ENCODE measurements at places on chromosomes 1 and 21. TPM values are rescaled to one million over a fixed set of nuclear protein-coding genes. Genes with fewer than 3 reads are reported as not detected.

DNA sequence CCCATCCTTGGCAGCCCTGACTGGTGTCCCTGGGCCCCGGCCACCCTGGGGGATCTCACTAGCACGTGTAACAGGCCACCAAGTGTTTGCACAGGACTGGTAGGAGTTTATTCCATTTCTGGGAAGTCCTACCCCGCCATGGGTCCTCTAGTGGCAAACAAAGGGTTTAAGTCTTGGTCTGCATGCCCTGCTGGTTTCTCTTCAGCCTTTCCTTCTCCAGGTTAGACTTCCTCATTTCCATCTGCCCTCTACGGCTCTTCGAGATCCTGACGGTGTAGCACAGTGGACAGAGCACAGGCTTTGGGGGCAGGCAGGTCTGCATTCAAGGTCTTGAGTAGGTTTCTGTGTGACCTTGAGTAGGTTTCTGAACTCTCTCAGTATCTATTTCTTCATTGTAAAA lies 2.8 kb downstream of the AGTRAP start:
- no peak for DNase-seq
- no peaks in the 10 kb centered on the region for H3K27me3 ChIP-seq
- H3K36me3 ChIP-seq: no peaks in the 10 kb centered on the region
- peaks cover 15% of the 10 kb centered on the region for H3K4me1 ChIP-seq
- no peak overlapping the region for H3K27ac ChIP-seq
- no peak overlapping the region for H3K4me3 ChIP-seq

The PROX1 gene
- total RNA-seq: 27.4 TPM

The FAM72C gene
- total RNA-seq: 0.52 TPM

The IL12RB2 gene
- total RNA-seq: 1.3 TPM

- H3K4me3 ChIP-seq: no peak overlapping the region
- peaks cover 17% of the 10 kb centered on the region for H3K36me3 ChIP-seq
- H3K4me1 ChIP-seq: no peaks in the 10 kb centered on the region
- DNase-seq: no peak
Measured at GRCh38 chr1:30955448-30956015, 47.0 kb upstream of the SDC3 start.

The NUDT4B gene
- 42.5 TPM for total RNA-seq

The MROH7 gene
- total RNA-seq: 2.6 TPM

- H3K4me3 ChIP-seq: no peak overlapping the region
- H3K27ac ChIP-seq: peak overlapping the region; percentile 67
- no peak for DNase-seq
- H3K27me3 ChIP-seq: no peaks in the 10 kb centered on the region
- H3K36me3 ChIP-seq: peaks cover 10% of the 10 kb centered on the region
Measured at GRCh38 chr1:205619376-205619775, 12.4 kb downstream of the ELK4 start.

The EPHA10 gene
- 2.0 TPM for total RNA-seq

GRCh38 chr1:67677930-67678329 lies 7.1 kb upstream of the GADD45A start:
- H3K27ac ChIP-seq: no peak overlapping the region
- H3K4me1 ChIP-seq: peaks cover 1% of the 10 kb centered on the region
- no peak overlapping the region for H3K4me3 ChIP-seq
- DNase-seq: no peak
- no peaks in the 10 kb centered on the region for H3K36me3 ChIP-seq

- no peak for DNase-seq
- no peak overlapping the region for H3K27ac ChIP-seq
- no peaks in the 10 kb centered on the region for H3K36me3 ChIP-seq
- peaks cover 3% of the 10 kb centered on the region for H3K4me1 ChIP-seq
Measured at GRCh38 chr1:16677552-16678431, 11.0 kb upstream of the RNU1-3 start.

The GNAT2 gene
- not detected for total RNA-seq

DNA sequence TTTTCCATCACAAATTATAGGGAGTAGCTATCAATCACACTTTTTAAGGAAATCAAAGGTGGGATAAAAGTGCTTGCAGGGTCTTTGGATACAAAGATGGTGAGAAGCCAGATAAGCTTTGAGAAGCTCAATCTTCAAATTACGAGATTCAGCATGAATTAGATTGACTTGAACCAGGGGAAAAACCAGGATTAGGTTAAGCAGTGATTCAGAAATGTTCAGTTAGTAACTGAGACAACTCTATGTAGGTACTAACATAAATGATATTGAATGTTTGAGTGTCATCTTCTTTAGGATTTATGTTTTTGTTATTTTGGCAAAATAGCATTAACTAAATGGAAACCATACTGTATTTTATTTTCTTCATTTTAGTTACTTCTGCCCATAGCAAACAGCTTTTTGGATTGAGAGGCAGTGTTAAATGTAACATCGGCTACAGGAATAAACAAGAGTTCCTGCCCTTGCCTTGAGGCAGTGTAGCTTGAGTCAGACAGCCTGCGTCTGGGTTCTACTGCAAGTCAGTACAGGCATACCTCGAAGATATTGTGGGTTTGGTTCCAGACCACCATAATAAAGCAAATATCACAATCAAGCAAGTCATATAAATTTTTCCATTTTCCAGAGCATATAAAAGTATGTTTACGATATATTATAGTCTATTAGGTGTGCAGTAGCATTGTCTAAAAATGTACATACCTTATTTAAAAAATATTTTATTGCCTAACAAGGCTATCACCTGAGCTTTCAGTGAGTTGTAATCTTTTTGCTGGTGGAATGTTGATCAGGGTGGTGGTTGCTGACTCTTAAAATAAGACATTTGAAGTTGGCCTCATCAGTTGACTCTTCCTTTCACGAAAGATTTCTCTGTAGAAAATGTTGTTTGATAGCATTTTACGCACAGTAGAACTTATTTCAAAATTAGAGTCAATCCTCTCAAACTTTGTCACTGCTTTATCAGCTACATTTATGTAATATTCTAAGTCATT lies 36.9 kb upstream of the BACH1 start:
- no peak for DNase-seq
- H3K27me3 ChIP-seq: no peaks in the 10 kb centered on the region
- H3K36me3 ChIP-seq: no peaks in the 10 kb centered on the region
- H3K4me1 ChIP-seq: no peaks in the 10 kb centered on the region
- no peak overlapping the region for H3K4me3 ChIP-seq

GRCh38 chr1:243253211-243253925 lies 1.7 kb downstream of the CEP170 start:
- H3K27ac ChIP-seq: peak overlapping the region; percentile 90
- H3K4me3 ChIP-seq: no peak overlapping the region
- peaks cover 23% of the 10 kb centered on the region for H3K4me1 ChIP-seq

DNA sequence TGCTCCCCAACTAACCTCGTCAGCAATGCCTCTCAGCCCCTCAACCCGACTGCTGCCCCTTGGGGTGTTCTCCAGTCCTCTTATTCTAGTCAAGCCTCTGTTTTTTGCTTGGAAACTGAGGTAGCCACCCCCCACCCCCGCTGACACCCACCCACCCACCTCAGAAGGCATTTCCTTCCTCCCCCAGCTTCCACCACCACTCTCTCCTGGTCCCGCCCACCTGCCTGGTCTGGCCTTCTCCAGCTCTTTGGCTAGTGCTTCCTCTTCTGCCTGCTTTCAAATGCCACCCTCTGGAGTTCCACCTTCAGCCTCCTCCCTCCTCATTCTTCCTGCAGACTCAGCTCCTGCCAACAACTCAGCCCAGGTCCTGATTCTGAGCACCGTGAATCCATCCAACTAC lies 35.3 kb downstream of the OLFML2B start:
- no peak overlapping the region for H3K4me3 ChIP-seq
- H3K36me3 ChIP-seq: no peaks in the 10 kb centered on the region
- H3K4me1 ChIP-seq: no peaks in the 10 kb centered on the region
- H3K27me3 ChIP-seq: no peaks in the 10 kb centered on the region

GRCh38 chr1:204826970-204827369 lies 43.7 kb upstream of the NFASC start:
- DNase-seq: no peak
- no peak overlapping the region for H3K4me3 ChIP-seq
- no peaks in the 10 kb centered on the region for H3K27me3 ChIP-seq

DNA sequence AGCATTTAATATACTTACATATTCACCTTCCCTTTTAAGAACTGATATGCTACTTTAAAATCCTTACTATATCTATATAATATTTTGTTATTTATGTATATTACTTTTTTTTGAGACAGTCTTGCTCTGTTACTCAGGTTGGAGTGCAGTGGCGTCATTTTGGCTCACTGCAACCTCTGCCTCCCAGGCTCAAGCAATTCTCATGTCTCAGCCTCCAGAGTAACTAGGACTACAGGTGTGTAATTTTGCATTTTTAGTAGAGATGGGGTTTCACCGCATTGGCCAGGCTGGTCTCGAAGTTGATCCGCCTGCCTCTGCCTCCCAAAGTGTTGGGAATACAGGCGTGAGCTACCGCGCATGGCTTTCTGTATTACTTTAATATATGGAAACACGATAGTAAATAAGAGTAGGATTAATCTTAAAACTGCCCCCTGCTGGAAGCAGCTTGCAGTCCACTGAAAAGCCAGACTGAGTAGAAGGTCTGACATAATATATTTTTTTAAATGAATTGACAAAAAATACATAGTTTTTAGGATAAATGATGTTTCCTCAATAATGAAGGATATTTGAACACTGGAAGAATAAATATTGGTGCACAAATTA lies 24.4 kb downstream of the RCAN3 start:
- H3K4me1 ChIP-seq: no peaks in the 10 kb centered on the region
- no peaks in the 10 kb centered on the region for H3K27me3 ChIP-seq
- DNase-seq: peak; percentile 32
- H3K27ac ChIP-seq: no peak overlapping the region
- H3K36me3 ChIP-seq: no peaks in the 10 kb centered on the region
- H3K4me3 ChIP-seq: no peak overlapping the region

- peaks cover 10% of the 10 kb centered on the region for H3K4me1 ChIP-seq
- H3K27ac ChIP-seq: no peak overlapping the region
- DNase-seq: peak; percentile 23
- no peak overlapping the region for H3K4me3 ChIP-seq
- no peaks in the 10 kb centered on the region for H3K27me3 ChIP-seq
Measured at GRCh38 chr1:154862907-154863306, 7.2 kb downstream of the KCNN3 start.

The CBR1 gene
- 80.7 TPM for total RNA-seq

The S100A9 gene
- 43.2 TPM for total RNA-seq

DNA sequence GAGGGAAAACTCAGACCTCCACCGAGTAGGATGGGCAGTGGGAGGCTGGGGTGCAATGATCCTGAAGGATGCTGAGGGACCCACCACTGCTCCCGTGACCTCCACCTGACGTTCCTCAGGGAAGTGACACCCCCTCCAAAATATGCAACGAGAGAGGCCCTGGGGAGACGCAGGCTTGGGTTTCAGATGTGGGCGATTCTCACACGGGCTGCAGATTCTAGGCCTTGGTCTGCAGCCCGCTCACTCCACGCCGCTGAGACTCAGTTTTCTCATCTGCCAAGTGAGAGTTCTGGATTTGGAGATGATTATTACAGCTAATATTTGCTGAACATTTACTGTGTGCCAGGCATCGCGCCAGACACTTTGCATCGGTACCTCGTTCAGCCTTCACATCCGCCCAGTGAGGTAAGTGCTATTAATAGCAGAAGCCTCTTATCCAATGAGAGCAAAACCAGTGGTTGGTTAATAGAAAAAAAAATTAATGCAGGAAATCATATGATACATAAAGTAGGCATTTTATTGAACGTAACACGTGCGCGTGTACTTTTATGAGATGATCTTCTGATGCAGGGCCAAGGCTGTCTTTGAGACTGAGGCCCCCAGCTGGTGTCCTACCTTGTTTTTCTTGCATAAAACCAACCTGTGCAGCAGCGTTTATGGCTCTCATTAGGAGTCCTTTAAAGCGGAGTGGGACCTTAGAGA lies 102.0 kb upstream of the RUNX3 start:
- no peaks in the 10 kb centered on the region for H3K27me3 ChIP-seq
- DNase-seq: peak; percentile 62
- no peaks in the 10 kb centered on the region for H3K4me1 ChIP-seq
- H3K27ac ChIP-seq: no peak overlapping the region
- no peak overlapping the region for H3K4me3 ChIP-seq

DNA sequence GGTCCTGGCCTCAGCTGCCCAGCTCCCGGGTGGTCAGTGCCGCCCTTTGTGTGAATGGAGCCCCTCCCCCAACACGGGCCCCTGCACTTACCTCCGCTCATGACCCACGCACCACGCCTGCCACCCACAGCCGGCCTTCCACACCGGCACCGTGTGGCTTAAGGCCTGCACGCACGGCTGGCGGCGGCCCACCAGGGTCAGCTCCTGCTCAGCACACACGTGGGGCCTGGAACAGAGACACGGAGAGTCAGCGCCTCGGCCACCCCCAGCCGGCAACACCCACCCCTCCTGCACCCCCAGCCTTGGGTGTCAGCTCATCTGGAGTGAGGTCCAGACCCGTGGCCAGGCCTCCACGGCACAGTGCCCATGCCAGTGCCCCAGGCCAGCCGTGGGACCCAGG lies 8.9 kb downstream of the MEGF6 start:
- DNase-seq: no peak
- no peak overlapping the region for H3K27ac ChIP-seq
- no peaks in the 10 kb centered on the region for H3K27me3 ChIP-seq

DNA sequence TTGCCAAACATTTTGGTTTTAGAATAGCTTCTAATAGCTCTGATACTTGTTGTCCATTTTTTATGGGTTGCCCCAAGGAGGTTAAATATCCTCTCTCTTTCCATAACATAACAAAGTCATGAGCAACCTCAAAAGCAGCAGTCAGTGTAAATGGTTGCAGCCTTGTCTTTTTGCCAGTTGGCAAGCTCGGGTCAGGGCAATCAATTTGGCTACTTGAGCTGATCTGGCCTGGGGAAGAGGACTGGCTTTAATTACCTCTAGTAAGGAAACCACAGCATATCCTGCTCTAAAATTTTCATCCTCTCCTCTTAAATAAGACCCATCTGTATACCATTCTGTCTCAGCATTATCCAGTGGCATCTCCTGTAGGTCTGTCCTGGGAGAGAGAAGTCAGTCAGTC lies 21.2 kb upstream of the FMO4 start:
- H3K4me1 ChIP-seq: no peaks in the 10 kb centered on the region
- H3K27me3 ChIP-seq: no peaks in the 10 kb centered on the region
- no peak overlapping the region for H3K27ac ChIP-seq
- peak; percentile 19 for DNase-seq

- H3K27me3 ChIP-seq: no peaks in the 10 kb centered on the region
- H3K36me3 ChIP-seq: no peaks in the 10 kb centered on the region
- no peaks in the 10 kb centered on the region for H3K4me1 ChIP-seq
- H3K4me3 ChIP-seq: no peak overlapping the region
Measured at GRCh38 chr1:198657550-198658064, 18.8 kb downstream of the PTPRC start.

DNA sequence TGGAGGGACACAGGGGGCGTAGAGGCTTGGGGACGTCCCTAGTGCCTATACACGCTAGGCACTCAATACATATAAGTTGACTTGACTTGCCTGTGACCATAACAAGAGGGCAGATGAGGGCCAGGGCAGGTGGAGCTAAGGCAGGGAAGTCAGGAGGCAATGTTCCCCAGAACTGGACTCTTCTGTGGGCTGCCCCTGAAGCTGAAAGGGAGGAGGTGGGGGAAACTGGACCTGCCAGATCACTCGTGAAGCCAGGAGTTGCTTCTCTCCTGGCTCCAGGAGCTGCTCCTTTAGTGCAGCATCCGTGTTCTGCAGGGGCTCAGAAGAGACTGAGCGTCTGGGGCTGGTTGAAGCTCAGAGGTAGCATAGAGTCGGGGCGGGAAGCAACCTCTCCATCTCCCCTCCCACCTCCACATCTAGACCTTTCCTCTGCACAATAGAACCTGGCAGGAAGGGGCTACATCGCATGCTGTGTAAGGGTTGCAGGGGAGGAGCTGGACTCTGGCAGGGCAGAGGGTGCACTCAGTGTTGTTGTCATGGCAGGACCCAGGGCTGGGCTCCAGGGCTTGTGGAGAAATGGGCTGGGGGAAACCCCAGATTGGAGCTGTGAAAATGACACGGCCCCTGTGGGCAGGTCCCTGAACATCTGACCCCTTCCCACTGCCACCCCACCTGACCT lies 2.9 kb upstream of the SEMA4A start:
- H3K4me3 ChIP-seq: no peak overlapping the region
- no peak for DNase-seq
- H3K27ac ChIP-seq: no peak overlapping the region
- no peaks in the 10 kb centered on the region for H3K36me3 ChIP-seq
- no peaks in the 10 kb centered on the region for H3K27me3 ChIP-seq
